Hepatic stellate cell (primary cell): ENCODE measurements at places on chromosomes 4 and X.

DNA sequence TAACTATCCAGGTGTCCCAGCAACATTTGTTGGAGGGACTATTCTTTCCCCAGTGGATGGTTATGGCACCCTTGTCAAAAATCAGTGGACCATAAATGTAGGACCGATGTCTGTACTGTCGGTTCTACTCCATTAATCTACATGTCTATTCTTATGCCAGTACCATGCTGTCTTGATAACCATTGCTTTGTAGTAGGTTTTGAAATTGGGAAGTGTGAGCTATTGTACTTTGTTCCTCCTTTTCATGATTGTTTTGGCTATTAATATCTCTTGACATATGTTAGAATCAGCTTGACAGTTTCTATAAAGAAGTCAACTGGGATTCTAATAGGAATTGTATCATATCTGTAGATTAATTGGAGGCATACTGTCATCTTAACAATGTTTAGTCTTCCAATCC is 112.7 kb downstream of the HNRNPD start:
- no peak for DNase-seq

DNA sequence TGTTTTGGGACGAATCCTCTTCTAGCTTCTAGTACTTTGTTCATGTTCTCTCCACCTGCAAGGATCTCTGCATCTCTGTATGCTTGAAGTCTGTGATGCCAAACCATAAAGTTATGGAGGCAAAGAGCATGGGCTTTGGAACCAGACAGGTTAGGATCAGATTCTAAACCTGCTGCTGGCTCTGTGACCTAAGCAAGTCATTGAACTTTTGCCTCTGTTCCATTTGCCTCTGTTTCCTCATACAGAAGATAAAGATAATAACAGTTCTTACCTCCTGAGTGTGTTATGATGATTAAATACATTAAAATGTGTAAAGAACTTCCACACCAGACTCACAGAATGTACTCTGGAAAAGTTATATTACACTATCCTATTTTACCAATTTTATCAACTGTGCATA is 41.5 kb upstream of the RELL1 start:
- no peak for DNase-seq

DNA sequence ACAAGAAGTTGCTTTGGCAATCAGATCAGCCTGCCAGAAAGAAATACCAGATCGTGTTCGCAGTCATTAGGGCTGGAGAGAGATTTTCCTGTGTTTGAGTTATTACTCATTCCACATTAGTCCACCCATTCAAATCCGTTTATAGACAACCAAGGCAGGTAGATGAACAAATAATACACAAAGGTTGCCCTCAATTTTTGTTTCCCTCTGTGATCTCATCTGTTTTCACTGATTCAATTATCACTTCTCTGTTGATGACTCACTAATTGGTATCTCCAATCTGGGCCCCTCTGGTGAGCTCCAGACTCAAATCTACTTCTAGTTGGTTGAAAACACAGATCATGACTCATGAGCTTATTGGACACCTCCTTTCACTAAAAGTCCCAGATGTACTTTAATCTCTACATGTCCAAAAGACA is 54.5 kb downstream of the CHM start:
- no peak for DNase-seq

GRCh38 chr4:159206427-159206871 is 103.6 kb downstream of the RAPGEF2 start:
- peak; percentile 37 for DNase-seq

- DNase-seq: no peak
These were observed 455.6 kb upstream of the BOD1L1 start for GRCh38 chr4:14083150-14083549.

DNA sequence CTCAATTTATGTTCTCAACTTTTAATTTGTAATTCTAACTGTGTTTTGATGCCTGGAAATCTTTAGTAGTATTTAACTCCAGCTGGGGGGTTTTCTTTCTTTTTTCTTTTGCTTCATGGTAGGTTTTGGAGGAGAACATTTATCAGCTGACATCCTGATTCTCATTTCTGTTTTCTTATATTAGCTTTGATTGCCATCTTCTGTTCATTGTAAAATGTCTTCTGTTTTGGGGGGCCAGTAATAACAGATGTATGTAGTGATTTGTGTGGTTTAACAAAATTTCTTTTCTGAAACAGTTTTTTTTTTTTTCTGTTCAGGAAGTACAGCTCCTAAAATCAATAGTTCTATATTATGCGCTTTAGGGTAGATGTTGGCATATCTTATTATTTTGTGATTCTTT is 182.2 kb downstream of the GABRB1 start:
- no peak for DNase-seq

DNA sequence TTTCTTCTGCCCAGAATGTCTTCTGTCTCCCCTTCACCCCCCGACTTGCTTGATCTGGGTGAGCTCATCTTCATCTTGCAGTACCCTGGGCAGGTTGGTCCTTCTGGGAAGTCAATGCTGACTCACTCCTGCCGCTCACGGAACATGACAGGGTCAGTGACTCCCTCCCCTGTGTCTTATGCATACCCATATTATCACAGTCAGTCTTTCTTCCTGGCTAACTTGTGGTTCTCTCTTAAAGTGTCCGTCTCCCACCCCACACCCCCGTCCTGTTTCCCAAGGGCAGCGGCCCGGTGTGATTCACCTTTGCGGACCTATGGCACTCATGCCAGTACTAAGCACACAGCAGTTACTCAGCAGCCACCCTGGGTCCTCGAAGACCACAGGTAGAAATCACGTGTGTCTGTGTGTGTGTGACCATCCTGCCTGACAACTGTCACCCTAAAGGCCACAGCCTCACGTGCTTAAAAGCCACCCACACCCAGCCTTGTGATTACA is 17.7 kb downstream of the IQSEC2 start:
- peak; percentile 63 for DNase-seq

- DNase-seq: no peak
These were observed 83.0 kb upstream of the ADRA2C start for GRCh38 chr4:3683077-3683743.

GRCh38 chrX:109464231-109464630 is 17.7 kb downstream of the GUCY2F start:
- DNase-seq: no peak

DNA sequence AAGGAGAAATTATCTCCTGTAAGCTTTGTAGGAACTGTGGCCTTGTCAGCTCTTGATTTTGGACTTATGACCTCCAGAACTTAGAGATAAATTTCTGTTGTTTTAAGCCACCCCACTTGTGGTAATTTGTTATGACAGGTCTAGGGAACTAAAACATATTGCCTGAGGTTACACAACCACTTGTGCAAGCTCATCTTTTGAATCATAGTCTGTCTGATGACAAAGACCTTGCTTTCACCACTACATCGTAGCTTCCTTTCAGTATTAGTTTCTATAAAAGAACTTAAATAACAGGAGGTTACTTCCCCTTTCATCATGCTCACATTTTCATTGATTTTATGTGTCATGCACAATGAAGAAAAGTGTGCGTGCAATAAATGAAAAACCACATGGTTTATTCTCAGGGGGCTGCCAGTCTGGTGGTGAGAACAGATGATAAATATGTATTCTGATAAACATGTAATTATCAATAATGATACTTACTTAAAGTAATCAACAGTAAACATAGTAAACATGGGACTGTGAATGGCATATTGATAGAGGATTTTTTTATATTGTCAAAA is 690.0 kb upstream of the HS3ST1 start:
- DNase-seq: no peak

DNA sequence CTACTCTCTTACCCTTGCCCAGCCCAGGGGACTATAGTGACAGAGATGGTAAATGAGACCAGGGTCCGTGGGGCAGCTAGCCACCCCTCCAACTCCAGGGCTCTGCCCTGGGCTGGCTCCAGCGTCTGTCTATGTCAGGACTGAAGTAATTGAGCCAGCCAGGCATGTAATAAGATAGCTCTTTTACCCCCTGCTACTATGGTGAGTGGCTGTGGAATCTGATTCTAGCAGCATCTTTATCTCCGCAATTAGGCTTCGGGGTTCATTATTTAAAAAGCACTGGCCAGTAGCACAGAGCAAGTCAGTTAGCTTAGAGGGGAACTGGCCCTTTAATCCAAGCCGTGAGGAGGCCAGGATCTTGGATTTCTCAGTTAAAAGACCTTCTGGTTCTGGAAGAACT is 123.3 kb upstream of the RAI2 start:
- DNase-seq: no peak
